H54 (cell line): ENCODE measurements at places on chromosomes 11 and 22.

GRCh38 chr11:70740488-70740851 is 342.1 kb downstream of the CTTN start:
- no peak for DNase-seq

DNA sequence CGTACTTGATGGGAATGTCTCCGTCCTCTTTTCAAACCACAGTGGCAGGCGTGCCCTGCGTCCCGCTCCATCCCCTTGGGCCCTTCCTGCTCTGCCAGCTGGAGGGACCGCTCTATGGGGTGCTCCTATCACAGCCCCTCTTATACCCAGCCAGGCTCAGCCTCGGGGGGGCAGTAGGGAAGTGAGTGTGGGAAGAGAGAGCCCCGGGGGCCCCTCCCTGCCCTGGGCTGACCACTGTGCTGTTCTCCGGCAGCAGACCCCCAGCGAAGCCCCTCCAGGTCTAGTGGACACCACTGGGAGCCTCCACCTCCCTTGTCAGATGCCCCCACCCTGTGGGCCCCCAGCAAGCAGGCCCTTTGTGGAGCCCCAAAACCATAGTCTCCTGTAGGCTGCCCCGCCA is 572.5 kb downstream of the BRD1 start:
- DNase-seq = no peak

DNA sequence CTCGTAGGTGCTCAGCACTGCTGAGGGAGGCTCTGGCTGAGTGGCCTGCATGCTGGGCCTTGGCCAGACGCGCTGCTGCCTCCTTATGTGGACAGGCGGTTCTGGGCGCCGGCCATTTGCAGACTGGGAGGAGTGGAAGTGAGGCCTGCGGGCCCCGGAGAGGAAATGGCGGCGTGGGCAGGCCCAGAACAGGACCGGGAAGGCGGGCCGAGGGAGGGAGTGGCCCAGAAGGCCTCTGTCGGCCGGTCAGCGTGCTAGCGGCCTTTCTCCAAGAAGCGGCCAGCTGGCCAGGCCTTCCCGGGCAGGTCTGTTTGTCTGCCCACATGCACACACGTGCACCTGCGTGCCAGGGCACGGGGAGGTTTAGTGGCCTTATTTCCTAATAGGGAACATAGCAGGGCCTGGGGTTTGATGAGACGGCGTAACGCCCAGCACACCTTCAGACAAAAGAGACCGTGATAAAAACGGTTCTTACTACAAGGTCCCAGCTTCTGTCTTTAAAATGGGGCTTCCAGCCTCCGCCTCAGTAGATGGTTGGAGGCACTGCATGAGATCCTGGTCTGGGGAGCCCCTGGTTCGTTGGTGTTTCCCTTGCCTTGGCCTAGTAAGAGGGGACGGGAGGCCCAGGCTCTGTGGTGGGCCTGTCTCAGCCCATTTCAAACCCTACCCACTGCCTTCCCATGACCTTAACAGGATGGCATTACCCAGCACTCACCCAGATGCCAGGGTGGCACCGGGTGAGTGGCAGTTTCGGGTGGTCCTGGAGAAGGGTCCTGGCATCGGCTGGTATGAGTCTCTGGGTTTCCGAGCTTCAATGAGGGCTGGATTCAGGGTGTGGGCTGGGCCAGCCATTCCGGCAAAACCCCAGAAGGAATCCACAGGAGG is 65.1 kb upstream of the PPARA start:
- DNase-seq = no peak

GRCh38 chr11:330694-331357 is 10.2 kb upstream of the IFITM3 start:
- no peak for DNase-seq

DNA sequence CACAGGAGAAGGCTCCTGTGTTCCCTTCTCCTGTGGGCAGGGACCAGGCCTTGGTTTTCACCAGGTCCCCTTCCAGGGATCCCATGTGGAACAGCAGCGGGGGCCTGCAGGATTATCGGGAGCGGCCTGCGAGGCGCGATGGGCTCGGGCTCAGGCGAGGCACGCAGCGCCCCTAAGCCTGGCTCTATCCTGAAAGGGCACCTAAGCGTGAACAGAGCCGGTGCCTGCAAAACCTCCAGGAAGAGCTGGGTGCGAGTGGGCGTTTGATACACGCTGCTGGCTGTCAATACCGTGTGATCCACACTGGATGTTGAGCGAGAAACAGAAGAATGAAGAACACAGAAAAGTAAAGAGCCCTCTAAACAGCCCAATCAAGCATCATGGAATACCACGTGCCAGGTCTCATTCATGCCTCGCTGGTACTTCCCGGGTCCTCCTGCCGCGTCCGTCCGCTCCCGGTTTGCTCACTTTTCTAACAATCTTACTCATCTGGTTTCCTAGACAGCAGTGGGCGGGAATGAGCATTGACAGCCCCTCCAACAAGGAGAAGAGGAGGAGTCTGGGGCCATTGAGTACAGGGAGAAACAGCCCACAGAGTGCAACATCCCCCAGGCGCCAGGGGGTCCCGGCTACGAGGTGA is 12.5 kb downstream of the OSBPL5 start:
- DNase-seq = no peak

DNA sequence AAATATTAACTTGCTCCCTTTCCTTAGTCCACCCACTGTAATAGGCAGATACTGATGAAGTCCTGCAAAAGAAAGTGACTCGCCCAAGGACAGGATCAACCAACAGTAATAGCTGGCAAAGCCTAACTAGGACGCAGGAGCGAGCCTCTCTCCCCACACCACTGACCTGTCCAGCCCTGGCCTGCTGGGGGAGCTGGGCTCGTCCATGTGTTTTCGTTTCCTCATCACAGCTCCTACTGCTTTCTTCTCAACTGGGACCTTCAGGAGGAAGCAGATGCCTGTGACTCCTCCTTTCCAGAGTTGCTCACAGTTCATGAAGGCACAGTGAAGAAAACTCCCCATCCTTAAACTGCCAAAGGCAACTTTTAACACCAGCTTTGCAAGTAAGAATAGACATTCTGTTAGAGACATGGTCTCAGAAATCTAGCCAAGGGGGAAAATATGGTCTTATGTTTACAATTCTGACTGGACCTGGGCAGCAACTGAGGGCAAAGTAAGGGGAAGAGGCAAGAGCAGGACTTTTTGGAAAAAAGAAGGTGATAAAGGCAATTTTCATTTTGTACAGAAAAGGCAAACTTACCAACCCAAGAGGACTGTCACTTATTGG is 11.6 kb upstream of the GPHA2 start:
- no peak for DNase-seq

DNA sequence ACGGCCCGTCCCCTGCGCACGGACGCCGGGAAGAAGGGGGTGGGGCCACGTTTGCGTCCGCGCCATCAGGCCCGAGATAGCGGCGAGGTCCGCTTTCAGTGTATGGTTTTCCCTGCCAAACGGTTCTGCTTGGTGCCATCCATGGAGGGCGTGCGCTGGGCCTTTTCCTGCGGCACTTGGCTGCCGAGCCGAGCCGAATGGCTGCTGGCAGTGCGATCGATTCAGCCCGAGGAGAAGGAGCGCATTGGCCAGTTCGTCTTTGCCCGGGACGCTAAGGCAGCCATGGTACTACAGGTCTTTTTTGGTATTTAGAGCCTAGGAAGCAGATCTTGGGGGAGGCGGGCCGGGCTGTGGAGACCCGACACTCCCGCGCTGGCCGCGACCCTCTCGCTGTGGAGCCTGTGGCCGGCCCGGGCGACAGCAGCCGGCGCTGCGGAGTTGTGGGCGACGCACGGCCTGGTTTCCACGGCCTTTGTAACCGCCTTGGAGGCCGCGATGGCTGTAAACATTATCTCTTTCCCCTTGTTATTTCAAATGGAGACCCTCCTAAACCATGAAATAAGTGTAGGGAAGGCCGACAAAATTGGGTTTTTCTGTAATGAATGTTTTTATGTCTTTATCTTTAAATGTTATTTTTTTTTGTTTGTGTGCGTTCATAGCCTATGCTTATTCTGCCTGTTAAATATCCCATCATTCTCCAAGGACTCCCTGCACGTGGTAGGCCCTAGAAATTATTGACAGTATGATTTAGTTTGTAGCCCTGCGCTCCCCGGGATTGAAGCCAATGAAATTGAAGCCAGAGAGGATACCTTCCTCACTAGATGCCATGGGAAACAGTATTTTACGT is at the start of gene AASDHPPT:
AASDHPPT (plus strand) TSS at position 54 of the 847 bp plus-strand sequence; CDS start at position 103, 49 bp downstream.
- DNase-seq = no peak

DNA sequence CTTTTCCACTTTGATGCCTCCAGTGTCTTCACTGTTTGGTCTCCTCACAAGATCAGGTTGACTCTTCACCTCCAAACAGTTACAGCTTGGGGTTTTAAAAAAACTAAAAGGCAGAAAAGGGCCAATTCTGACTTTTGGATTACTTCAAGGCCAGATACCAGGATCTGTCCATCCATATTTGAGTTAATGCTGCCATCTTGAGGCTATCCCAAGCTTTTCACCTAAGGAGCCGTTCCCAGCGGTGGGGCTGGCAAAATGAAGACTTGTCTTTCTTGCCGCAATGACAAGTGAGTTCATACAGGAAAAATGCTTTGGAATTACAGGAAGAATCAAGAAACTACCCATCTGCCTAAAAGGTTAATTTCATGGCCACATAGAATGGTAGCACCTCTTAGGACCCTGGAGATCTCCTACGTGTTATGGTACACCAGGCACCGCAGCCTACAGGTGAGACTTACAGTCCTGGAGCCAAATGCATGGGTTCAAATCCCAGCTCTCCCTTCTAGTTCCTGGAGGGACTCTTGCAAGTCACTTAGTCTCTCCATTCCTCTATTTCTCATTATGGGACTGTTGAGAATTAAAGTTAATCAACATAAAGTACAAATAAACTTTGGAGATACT is 6.0 kb upstream of the OR5B21 start:
- DNase-seq = peak; percentile 10

GRCh38 chr11:61104963-61105362 is 2.7 kb downstream of the CD5 start:
- DNase-seq = no peak

DNA sequence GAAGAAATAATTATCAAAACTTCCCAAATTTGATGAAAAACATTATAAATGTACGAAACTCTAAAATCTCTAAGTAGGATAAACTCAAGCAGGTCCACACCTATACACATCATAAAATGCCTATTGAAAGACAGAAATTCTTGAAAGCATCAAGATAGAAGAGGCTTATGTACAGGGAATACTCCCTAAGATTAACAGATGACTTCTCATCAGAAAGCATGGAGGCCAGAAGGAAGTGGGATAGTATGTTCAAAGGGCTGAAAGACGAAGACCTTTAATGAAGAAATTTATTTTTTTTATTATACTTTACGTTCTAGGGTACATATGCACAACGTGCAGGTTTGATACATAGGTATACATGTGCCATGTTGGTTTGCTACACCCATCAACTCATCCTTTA is 45.3 kb upstream of the KCNA4 start:
- no peak for DNase-seq

DNA sequence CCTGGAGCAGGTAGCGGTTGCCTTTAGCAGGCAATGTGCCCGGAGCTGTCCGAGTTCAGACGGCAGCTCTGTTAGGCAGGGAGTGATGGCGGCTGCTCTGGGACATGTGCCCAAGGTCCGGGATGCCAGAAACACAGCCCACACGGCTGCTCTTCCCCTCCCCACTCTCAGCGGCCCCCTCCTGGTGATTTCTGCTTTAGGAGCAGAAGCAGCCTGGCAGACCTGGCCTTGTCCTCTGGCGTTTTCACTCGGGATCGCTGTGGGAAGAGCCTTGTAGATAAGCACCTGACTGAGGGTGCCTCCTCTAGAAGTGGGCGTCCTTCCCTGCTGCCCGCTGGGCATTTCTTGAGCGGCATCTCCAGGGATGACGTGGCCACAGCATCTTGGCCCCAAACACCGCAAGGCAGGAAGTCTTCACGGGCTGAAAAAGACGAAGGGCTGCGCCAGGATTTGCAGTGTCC is 392.2 kb downstream of the TBC1D22A start:
- peak; percentile 70 for DNase-seq

DNA sequence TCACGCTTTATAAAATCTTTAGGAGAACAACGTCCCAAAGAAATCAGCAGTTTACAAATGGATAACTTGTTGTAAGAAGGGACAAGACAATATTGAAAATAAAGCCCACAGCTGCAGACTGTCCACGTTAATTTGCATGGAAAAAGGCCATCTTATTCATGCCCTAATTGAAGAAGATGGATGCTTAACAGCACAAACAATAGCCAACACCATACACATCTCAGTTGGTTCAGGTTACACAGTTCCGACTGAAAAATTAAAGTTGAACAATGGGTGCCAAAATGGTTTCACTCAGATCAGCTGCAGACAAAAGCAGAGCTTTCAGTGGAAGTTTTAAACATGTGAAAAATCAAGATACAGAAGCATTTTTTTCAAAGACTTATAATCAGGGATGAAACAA is 314.2 kb downstream of the RAB38 start:
- no peak for DNase-seq

DNA sequence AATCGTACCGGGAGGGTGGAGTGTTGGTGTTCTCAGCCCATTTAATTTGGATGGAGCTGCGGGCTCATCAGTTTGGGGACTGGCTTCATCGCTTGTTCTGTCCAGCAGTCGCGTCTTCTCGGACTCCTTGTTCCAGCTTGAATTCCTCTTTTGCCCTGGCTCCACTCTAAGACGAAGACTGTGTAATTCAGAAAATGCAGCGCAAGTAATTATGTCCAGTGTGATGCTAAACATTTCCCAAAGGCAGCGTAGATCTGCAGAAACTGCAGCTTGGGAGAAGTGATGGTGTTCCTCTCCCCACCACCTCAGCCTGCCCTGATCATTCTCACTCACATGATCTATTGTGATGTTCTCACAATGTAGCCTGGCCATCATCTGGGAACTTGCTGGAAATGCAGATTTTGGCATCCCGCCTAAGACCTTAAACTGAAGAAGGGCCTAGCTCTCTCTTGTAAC is 666 bp downstream of the SLC25A18 start:
- DNase-seq = no peak

DNA sequence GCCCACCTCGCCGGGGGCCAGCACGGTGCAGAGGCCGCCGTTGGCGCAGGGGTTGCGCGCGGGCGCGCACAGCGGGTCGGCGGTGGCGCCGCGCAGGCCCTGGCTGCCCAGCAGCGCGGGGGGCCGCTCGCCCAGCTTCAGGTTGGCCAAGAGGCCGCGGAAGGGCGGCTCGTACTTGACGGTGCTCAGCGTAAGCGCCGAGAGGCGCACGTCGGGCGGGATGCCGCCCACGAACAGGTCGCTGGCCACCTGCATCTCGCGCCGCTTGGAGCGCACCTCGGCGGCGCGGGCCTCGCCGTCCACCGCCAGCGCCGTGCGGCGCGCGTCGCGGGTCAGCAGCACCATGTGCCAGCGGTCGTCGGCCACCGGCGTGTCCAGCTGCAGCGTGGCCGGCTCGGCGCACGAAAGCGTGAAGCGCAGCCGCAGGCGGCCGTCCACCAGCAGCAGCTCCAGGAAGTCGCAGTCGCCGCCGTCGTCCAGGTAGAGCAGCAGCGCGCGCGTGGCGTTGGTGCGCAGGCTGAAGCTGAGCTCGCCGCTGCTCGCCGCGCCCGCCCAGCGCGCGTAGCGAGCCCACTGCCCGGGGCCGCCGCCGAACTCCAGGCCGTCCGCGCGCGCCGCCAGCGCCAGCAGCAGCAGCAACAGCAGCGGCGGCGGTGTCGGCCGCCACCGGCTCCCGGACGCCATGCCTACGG is 9.8 kb downstream of the NRXN2 start:
- no peak for DNase-seq

DNA sequence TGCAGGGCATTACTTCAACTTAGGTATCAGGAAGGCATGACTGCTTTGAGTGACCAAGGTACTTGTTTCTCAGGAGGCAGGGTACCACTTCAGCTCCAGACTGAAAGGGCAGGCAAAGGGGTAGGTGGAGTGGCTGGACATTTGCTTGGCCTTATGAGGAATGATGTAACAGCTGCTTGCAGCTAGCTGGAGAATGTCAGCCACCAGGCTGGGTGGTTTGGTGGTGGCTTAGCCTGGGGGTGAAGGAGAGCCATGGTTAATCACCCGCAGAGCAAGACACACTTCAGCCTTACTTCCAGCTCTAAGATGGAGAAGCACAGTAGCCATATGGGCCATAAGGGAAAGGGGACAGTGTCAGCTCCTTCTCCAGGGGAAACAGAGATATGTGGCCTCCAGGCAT is 146.1 kb downstream of the APIP start:
- no peak for DNase-seq
